ENCODE measurements at places on chromosomes 12 and 14.

DNA sequence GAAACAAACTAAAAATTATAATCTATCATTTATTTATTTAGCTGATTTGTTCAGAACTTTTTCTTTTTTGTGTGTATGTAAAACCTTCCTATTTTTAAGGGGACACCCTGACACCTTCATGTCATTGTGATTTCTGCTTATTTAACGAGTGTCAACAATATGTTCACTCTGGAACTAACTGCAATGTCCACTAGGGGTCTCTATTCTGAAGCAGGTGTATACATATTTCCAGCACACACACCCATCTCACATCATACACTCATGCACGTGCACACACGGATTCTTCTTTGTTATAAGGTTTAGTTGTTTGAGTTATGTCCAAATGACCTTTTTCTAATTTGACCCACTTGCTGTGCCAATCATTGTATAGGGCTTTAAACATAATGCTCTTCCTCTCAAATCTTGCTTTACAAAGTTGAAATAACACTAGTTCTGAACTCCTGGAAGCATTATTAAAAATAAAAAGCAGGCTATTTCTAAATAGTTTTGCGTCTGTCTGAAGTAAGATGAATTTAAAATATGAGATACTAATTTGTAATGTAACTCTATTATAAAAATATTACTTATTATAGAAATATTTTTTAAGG is 15.5 kb downstream of the E2F7 start:
- DNase-seq, result peak; percentile 66

DNA sequence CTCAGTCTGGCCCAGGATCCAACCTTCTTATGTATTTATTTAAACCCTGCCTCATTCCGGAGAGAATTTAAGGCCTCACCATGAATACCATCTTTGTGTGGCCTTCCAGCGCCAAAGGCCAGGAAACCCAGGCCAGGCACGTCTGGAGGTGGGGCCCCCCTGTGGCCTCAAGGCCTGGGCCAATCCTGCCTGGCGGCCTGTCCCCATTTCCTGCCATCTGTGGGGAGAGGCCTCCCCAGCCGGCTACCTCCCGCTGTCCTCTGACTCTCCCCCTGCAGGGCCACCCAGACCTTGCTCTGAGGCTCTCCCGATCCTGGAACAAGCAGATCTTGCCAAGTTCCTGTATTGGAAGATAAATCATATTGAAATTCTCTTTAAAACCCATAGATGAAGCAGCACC is 37.4 kb upstream of the MEG3 start:
- DNase-seq, result no peak

DNA sequence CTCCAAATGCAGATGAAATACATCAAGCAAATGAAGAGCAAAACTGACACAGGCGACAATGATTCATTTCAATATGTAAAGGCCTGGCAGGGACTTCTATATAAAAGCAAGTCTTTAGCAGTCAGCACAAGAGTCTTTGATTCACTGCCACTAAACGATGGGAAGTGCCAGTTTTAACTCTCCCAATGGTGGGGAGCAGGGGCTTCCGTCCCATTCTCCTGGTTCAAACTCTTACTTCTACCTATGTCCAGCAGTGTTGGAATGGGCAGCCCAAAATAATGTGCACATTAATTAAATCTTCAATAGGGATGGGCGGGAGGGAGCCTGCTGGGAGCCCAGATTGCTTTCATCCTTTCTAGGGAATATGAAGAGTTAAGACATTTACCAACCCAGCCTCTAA is 97.5 kb upstream of the MDM1 start:
- DNase-seq, result no peak

DNA sequence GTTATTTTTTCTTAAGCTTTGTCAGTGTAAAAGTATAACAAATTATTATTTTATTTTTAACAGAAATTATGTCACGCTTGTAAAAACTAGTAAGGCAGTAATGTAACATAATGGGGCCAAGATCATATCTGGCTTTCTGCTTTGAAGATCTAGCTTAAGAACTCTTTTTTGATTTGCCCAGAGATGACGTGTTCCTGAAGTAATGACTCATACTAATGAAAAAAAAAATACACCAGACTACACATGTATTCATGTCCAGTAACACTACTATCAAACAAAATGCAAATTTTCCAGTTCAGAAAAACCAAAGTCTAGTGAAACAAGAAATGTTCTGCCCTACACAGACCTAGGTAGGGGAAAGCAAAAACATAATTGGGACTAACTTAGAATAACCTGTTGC is 432.2 kb upstream of the ATXN7L3B start:
- DNase-seq, result no peak

DNA sequence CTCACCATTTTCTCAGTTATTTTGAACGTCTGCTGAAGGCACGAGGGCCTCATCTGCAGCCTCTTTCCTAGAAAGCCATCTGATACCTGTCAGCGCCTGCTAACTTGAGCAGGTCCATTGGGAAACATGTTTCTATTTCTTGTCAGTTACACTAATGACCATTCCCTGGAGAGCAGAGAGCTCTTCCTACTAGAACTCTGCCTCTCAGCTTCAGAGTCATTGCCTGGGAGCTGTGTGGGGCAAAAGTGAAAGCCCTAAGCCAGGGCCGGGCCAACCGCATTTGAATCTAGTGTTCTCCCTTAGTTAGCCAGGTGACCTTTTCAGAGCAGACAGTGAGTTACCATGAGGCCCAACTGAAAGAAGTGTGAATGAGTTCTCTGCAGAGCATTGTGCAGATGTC is 135.8 kb downstream of the EML1 start:
- no peak for DNase-seq

DNA sequence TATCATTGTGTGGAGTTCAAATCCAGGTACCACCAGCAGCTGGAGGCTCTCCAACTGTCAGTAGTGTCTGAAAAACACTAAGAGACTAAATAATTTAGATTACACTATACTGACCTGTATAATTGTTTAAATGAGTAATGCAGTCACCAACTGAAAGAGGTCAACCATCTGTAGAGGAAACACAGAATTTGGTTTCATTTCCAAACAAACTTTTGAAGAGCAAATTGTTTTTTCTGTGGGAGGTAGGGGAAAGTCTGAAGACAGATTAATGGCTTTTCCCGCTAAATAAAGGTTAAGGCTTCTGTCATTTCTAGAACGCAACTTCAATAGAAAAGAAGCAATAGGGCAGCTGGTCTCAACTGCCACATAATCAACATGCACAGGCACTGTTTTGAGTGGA is 462.6 kb downstream of the PRKD1 start:
- DNase-seq, result peak; percentile 64

DNA sequence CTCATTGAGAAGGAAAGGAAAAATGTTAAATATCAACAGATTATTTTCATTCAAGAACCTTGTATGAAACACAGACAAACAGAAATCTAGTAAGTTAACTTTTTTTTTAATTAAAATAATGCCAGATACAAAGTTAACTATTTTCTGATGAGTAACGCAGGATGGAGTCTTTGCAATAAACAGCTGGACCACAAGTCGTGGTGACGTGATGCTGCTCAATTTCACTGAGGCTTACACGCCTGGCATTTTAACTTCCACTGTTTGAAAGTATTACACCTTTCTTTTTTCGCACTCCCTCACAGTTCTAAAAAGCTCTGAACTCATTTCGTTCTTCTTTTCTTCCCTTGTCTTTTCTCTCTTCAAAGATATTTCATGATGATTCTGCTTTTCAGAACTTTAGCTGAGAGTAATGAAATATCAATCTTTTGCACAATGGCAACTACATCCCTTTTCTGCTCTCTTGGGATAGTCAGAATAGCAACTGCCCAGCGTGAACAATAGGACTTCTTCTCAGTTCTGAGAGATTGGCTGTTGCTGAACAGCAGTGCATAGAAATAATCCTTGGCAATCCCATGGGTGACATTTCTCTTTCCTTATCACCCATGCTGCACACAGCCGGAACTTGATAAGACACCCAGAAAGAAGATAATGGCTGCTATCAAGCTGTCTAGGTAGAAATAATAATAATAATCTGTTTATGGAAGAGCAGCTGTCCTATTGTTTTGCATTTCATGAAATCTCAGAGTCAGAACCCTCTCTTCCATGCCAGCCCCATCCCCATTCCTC is 160.5 kb downstream of the BTG1 start:
- no peak for DNase-seq

- no peak for DNase-seq
These were observed 158.6 kb downstream of the TMEM121 start for GRCh38 chr14:105685003-105685402.
